Activated T-cell treated with anti-CD3 and anti-CD28 coated beads, Interleukin-2, amount 50 U/mL, for 4 hours (primary cell): ENCODE measurements at places on chromosomes 4 and X. TPM values are rescaled to one million over a fixed set of nuclear protein-coding genes. Genes with fewer than 3 reads are reported as not detected.
A peak's percentile ranks its signal among the peaks of the same experiment; 100 is the strongest.

- no peak for DNase-seq
These were observed 178.0 kb downstream of the DCLK2 start for GRCh38 chr4:150256225-150256620.

- DNase-seq, result no peak
These were observed 127.1 kb upstream of the ANXA3 start for GRCh38 chr4:78424461-78424860.

GRCh38 chr4:122562449-122562848 lies 58.4 kb downstream of the IL21 start:
- no peak for DNase-seq

DNA sequence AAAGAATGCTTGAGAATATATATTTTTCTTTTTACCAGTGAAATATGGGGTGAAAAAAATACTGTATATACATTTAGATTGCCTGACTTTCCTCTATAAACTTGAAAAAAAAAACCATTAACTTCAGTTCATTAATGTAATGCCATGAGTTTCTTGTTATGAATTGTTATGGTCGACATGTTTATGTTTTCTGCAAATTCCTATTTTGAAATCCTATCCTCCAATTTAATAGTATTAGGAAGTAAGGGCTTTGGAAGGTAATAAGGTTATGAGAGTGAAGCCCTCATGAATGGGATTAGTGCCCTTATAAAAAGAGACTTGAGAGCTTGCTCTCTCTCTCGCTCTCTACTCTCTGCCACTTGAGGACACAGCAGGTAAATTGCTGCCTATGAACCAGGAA lies 211.4 kb downstream of the LDB2 start:
- no peak for DNase-seq

GRCh38 chr4:55347610-55348228 lies 1.7 kb downstream of the SRD5A3 start:
- DNase-seq, result no peak

DNA sequence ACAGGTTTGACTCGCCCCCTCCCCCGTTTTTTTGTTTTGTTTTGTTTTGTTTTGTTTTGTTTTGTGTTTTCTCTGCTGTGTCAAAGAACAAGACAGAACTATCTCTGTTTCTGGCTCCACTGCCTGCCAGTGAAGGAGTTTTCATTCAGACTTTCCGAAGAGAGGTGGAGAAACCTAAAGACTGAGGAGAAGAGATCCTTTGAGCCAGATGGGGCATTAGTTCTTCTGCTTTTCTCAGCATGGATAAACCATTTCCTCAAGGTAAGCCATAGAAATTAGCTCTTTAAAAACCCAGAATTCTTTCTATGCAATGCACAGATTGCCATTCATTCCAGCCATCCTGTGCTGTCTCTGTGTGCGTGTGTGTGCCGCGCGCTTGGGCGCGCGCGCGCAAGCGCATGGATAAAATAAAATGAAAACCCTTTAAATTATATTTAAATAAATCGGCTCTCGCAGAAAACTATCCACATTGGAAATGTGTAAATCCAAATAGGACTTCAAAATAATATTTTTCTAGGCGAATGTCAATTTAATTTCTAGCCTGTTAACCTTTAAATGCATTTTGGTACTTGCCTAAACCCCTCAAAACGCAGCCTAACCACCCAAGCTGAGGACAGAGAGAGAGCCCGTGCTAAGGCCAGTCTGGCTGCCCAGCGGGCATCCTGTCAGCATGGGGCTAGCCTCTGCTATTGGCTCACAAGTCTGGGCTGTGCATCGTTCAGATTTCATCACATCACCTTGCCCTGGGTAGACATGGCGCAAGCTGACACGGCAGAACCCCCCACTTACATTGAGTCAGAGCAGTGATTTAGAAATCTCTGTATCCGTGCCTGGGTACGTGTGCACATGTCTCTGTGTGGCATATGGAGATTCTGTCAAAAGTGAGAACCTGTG lies 113.0 kb upstream of the VAMP7 start:
- DNase-seq, result no peak

GRCh38 chr4:8780086-8780485 lies 91.6 kb downstream of the HMX1 start:
- DNase-seq, result no peak

GRCh38 chr4:1168191-1169101 lies 3.9 kb downstream of the SPON2 start:
- DNase-seq, result no peak

DNA sequence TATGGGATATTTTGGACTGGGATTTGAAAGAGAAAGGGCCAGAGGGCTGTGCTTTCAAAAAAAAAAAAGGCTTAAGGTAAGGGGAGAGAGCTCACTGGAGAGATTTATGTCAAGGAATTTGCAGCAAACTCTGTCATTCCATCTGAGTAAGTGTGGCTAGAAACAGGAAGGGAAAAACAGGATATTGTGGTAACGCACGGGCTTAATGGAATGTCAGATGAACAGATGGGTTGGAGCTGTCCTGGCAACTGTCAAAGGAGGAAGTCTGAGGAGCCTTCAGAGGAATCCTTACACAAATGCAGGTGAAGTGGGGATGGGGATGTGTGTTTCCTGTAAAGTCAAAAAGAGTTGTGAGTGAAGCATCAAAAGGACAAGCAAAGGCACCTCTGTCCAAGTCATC lies 15.1 kb upstream of the NKX3-2 start:
- DNase-seq, result no peak

DNA sequence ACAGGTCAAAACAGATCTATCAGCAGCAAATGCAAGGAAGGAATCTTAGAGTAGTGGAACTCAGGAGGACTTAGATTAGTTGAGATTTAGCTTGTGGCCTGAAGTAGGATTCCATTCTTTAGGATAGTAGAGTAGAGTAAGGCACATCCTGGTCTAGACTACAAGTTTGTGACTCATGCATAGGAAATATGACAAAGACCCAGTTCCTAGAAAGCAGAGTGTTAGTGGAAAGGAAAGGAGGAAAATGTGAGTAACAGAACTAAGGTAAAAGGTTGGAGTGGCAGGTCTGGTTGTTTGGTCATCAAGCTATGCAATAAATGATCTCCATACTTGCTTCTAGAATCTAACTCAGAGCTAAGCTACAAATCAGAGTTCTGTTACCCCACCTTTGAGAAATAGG lies 595.0 kb downstream of the ACTRT1 start:
- no peak for DNase-seq

DNA sequence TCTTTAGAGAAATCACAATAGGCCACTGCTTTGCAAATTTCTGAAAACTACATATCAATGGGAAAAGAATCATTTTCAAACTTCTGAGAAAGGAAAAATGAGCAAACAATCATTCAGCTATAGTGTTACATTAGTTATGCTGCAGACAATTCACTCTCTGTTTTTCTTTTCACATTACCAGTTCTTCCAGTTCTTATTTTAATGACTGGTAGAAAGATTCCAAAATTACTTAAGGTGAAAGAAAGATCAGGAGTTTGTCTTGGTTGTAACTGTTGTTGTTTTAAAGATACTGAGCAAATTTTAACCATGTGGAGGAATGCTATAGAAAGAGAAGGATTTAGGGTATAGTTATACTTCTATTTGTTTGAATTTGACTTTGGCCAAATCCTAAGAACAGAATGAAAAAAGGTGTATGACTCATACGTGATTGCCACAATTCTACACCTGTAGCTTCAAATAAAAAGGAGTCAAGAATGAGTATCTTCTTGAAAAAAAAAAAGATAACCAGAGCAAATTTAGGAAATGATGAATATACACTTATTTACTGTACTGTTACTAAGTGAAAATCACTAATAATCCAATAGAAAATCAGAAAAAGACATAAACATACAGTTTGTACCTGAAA lies 21.0 kb upstream of the RASGEF1B start:
- DNase-seq, result no peak

DNA sequence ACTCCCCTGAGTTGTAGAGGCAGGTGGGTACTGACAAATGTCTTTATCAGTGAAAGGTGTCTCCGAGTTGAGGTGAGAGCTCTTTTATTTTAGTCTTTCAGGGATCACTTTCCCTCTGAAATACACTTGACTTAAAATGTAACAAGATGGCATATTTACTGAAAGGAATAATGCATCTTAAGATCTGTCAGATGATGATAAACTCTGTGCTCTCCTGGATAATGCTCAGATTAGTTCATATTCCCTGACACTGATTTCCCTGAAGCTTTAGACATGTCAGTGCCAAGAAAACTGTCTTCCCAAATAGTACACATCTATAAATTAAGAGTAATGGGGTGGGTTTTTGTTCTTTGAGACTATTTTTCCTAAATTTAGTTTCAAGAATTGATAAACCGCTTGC lies 75.5 kb downstream of the ALG13 start:
- DNase-seq, result no peak

DNA sequence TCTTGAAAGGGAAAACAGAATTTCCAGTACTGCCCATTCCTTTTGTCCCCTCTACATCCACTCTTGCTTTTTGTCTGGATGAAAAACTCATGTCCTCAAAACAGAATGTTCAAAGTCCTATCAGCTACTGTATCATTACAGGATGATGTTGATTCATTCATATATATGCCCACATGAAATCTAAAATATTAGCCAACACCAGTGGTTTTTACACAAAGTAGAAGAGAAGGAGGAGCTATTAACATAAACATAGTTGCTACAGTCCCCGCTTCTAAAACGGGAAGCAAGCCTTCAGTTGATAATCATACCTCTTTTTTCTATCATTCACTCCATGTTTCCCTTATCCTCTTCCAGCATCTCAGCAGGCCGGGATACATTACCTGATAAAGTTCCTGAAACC lies 7.7 kb upstream of the THOC2 start:
- DNase-seq, result no peak

DNA sequence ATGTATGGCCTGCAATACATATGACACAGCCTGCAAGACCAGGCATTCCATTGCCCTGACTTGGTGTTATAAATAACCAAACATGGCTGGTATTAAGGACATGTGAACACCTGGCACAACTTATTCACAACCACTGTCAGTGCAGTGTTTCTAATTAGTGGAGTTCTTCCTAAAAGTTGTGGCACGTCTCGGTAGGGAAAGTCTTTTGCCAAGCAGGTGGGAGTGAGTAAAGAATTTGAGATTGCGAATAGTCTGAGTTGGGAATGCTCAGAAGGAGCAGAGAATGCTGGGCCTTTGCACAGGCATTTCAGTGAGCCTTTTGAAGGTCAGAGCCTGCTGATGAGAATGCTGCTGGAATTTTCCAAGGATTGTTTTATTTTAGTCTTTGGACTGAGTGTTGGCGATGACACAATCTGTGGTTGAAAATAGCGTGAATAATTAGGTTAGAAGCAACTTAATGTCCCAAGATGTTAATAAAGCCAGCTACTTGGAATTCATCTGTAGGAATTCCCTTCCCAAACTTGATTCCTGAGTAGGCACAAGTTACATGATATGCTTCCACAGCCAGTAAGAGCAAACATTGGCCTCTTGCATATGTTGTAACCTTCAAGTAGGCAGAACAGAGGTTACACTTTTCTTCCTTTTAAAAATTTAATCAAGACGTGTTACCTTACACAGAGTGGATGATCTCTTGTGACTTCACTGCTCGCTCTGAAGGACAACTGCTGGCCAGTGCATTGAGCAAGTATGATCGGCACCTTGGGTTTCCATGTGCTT lies 83.6 kb upstream of the PGRMC2 start:
- no peak for DNase-seq

GRCh38 chrX:124347242-124347641 lies 879 bp downstream of the SH2D1A start:
- DNase-seq, result peak; percentile 44

DNA sequence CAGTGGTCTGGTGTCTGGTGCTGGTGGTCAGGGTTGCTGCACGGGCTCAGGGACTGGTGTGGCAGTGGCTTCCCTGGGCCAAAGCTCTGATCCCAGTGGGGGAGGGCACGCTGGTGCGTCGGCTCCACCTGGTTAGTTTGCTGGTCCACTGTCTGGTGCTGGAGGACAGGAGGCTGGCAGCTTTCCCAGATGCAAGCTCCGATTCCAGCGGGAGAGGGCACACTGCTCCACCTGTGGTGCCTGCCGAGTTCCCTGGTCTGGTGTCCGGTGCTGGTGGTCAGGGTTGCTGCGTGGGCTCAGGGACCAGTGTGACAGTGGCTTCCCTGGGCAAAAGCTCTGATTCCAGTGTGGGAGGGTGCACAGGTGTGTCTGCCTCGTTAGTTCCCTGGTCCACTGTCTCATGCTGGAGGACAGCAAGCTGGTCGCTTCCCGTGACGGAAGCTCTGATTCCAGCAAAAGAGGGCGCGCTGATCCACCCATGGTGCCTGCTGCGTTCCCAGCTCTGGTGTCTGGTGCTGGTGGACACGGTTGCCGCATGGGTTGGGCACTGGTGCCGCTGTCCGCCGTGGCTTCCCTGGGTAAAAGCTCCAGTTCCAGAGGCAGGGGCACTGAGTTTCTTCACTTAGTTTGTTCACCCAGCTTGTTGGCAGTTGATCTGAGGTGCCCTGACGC lies 5.8 kb downstream of the VMA21 start:
- no peak for DNase-seq

- no peak for DNase-seq
These were observed 534.9 kb upstream of the FTHL17 start for GRCh38 chrX:31606771-31607170.

- peak; percentile 60 for DNase-seq
These were observed 2.7 kb upstream of the GEMIN8 start for GRCh38 chrX:14032406-14032805.

Gene CLOCK
- total RNA-seq, result 12.4 TPM

Gene TMPRSS11A
- total RNA-seq, result not detected

Gene RASL11B
- 0.26 TPM for total RNA-seq

Gene EDA
- total RNA-seq, result 2.6 TPM
